ENCODE measurements at places on chromosomes 7 and 10.

DNA sequence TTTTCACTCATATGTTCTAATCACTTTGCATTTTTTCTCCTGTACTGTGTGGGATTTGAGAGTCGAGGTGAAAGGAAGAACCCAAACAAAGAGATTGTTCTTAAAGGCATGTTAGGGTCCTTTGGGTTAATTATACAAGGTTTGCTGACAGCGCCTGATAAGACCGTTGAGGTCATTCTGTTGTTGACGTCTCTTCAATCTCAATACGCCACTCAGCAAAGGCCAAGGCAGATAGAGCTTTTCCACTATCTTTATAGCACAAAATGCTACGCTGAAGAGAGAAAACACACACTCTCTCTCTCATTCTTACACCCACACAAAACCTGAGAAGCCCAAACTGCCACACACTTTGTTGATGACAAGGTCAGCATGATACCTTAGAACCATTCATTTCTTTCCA, 228.7 kb downstream of the CNTNAP2 start:
- DNase-seq: no peak

- DNase-seq: no peak
These were observed 3.4 kb downstream of the CPXM2 start for GRCh38 chr10:123888256-123888655.

DNA sequence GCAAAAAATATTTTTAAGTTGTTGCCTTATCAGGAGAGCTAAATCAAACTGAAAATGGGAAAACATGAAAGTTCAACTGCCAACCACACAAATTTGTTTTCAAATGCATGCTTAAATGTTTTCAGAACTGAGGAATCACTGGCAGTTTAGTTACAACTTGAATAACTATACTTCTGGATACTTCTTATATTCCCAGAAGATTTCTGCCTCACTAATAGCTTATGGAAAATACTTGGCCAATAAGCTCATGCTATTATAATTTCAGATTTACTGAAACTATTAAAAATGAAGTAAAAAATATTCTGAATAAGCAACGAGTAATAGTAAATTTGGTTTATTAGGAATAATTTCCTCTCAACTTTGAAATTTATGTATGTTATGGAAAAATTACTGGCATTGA, 222.2 kb downstream of the CDK14 start:
- DNase-seq: no peak

GRCh38 chr10:283916-284356, 148.7 kb downstream of the ZMYND11 start:
- DNase-seq: no peak

GRCh38 chr10:86105181-86105580, 261.4 kb downstream of the GRID1 start:
- no peak for DNase-seq

DNA sequence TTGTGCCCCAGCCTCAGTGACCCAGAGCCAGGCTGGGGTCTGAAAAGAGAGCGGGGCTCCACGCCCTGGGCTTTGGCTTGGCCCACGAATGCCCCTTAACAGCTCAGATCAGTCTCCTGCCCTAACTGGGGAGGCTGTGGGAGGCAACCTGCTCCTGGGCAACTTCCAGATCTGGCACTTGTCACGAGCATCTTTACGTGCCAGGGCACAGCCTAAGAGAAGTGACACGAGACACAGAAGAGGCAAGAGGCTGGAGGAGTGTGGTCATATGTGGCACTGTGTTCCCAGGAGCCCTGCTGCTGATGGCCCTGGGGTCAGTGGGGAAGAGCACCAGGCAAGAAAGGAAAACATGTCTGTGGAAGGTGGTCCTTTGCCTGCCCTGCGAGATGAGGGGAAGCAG, 97.8 kb upstream of the BTBD16 start:
- no peak for DNase-seq
